ENCODE measurements at places on chromosomes 11 and 22.
A peak's percentile ranks its signal among the peaks of the same experiment; 100 is the strongest.

GRCh38 chr22:22896601-22897000, 9.0 kb downstream of the IGLL5 start:
- no peak for DNase-seq

DNA sequence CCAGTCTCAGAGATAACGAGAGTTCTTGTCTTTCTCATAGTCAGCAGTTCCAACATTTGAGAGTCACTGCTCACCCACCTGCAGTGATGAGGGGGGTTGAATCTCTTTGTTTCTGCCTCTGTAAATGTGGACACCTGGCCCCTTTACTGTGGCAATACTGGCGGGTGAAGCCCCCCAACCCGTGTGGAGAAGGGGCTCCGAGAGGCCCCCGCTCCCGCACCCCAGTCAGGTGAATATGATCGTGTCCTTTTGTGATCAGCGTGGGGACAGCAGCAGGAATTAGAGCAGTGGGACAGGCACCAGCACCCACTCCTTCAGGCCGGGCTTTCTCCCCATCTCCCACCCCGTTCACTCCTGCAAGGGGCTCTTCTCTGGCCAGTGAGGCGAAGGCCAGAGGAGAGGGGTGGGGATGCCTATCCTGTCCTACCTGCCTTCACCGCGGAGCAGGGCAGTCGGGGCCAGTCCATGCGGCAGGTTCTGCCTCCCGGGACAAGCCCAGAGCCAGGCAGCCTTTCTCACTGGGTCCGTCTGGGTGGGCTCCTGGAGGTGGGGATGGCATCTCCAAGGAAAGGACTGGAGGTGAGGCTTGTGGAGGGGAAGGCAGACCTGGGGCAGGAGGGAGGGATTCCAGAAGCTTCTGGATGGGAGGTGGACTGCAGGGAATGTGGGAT, 12.7 kb upstream of the CELSR1 start:
- DNase-seq: no peak

DNA sequence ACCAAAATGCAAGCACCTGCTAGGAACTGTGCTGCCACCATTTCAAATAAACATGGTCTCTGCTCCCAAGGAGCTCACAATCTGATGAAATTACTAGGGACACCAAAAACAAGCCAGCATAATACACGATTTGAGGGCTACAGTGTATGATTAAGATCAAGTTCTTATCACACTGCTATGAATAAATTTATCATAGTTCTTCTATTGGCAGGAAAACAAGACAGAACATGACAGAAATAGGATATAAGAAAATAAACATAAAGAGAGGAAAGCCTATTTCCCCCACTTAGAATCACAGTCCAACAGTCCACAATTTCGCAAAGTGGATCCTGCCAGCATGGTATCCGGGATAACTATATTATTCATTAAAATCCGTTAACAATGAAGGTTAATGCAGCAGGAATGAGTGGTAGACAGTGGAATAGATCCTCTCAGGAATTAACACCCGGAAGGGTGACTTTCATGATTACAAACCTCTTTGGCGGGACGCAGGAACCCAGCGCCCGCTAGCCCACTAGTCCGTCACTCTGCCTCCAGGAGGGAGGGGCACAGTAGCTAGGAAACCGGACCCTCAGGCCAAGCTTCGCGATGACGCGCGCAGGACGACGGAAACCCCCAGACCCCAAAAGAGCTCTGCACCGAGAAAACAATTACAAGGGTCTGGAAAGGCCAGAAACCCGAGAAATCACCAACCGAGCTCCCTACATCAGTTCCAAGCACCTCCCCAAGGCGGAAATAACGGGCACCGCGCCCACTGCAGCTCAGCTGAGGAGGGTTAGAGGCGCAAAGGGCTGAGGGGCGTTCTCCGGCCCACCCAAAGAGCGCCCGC, 607 bp downstream of the CCDC82 start:
- DNase-seq: peak; percentile 77

DNA sequence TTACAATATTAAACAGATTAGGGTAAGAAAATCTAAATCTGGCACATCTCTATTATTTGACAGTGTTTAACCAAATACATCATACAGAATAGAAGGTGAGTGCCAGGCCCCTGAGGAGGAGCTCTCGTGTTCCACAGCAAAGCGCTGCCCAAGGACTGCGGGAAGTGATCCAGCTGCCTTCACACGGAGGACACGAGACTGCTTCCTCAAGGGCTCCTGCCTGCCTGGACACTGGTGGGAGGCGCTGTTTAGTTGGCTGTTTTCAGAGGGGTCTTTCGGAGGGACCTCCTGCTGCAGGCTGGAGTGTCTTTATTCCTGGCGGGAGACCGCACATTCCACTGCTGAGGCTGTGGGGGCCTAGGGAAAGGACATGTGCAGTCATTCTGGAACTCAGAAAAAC, 71.1 kb downstream of the NCAPD3 start:
- no peak for DNase-seq

DNA sequence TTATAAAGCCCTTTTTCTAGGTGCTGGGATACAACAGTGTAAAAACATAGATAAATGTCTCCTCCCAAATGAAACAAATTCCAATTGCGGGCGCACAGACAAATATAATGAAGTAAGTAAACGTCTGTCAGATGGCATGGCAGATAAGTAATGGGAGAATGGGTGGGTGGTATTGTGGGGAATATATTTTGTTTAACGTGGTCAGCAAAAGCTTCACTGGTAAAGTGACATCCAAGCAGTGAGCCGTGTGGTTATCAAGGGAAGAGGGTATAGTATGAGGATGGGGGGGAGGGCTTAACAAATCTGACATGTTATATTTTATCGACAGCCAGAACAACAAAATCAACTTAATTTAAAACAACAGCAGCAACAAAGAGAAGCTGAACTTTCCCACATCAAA, 1.2 kb downstream of the SVIP start:
- DNase-seq: peak; percentile 39

GRCh38 chr11:96367342-96367741, 22.4 kb downstream of the CCDC82 start:
- no peak for DNase-seq
